ENCODE measurements at places on chromosomes 7 and 10. TPM values are rescaled to one million over a fixed set of nuclear protein-coding genes. Genes with fewer than 3 reads are reported as not detected.

GRCh38 chr7:84746353-84746752 lies 440.5 kb downstream of the SEMA3D start:
- peak; percentile 48 for DNase-seq

The AUTS2 gene
- polyA plus RNA-seq: 51.3 TPM

DNA sequence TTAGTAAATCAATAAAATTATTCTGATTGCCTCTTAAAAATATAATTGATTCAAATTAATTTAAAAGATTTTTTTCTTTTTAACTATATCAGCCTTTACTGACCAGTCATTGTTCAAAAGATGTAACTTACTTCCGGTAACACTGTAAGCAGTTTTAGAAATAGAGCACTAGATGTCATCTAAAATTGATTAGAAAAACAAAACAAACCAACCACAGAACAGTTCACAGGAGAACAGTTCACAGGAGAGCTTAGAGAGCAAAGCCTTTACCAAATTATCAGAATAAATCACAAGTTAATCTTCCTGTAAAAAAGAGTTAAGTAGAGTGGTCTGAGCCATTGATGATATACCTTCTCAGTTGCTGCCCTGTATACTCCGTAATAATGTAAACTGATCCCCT lies 133.3 kb upstream of the DGKB start:
- no peak for DNase-seq

The CCDC6 gene
- polyA plus RNA-seq: 41.2 TPM

DNA sequence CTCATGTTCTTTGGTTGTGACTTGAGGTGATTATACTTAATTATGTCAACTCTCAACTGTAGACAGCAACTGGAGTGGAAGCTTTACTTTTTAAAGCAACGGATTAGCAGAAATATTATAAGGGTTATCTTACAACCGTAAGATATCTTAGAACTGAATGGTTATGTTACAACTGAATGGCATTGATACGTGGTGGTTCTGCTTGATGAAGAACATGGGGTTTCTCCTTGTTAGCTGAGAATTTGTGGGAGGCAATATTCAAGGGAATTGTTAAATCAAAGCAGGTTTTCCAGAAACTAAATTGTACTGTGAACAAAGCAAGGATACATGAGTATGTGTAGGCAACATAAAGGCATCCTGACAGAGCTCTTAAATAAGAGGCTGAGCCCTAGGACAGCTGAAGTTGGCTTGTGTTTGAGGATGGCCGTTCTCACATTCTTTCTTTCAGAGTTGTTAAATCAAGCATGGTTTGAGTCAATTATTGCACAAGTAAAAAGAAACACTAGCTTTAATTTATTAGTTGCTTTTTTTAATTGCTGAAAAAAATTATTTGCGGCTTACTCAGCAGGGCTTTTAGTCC lies 350.0 kb downstream of the PLXDC2 start:
- DNase-seq: no peak

The DNAAF5 gene
- 26.8 TPM for polyA plus RNA-seq

- no peak for DNase-seq
These were observed 35.8 kb upstream of the HECW1 start for GRCh38 chr7:43076606-43077005.

The POM121 gene
- polyA plus RNA-seq: 44.6 TPM

GRCh38 chr10:4100380-4100779 lies 315.4 kb upstream of the KLF6 start:
- DNase-seq: no peak

The TMEM130 gene
- polyA plus RNA-seq: 4.4 TPM

DNA sequence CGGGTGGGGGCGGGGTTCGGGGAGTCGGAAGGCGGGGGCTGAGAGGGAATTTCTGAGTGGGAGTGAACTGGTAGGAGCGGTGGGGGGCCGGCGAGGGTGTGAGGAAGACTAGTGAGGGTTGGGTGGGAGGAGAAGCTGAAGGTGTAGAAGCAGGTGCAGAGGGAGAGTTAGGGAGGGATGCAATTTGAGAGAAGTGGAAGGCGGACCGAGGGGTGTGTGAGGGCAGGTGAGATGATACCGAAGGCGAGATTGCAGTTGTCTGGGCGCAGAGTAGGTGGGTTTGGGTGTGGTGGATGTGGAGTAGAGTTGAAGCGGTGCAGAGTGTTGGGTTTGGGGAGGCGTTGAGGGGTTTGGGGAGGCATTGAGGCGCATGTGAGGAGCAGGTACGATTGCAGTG lies 643 bp downstream of the KAT6B start:
- peak; percentile 29 for DNase-seq

- no peak for DNase-seq
These were observed 26.5 kb upstream of the BET1 start for GRCh38 chr7:94030634-94031033.

GRCh38 chr7:69104023-69104422 lies 494.3 kb upstream of the AUTS2 start:
- DNase-seq: no peak

- DNase-seq: no peak
These were observed 49.2 kb upstream of the AGR3 start for GRCh38 chr7:16930946-16931345.

DNA sequence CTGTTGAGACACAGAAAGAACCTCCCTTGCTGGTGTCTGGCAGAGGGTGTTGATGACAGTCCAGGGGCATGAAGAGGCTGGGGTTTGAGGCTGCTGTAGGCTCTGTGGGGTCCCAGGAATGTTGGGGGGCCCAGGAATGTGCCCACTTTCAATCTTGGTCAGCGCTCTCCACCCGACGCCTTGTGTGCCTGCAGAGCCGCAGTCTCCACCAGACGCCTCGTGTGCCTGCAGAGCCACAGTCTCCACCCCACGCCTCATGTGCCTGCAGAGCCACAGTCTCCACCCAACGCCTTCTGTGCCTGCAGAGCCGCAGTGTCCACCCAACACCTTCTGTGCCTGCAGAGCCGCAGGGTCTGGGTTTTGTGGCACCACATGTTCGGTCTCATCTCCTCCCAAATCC lies 84.0 kb downstream of the ADARB2 start:
- DNase-seq: no peak

The ZNF467 gene
- 6.0 TPM for polyA plus RNA-seq

The VSTM4 gene
- 10.2 TPM for polyA plus RNA-seq

DNA sequence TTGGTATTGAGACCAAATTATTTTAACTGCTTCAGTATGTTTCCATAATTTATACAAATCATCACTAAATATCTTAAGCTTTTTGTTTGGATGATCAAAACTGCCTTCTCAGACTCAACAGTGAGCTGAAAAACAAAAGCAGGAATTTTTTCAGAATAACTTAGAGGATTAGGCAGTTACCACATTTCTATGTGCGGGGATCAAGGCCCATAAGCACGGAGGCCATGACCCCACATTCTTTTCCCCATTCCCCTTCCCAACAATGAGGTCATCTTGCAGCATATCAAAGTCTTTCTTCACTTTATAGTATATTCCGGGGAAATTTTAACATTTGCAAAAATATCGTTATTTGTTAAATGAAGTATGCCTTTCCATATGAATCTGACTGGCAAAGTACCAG lies 125.8 kb downstream of the ELMO1 start:
- DNase-seq: no peak

DNA sequence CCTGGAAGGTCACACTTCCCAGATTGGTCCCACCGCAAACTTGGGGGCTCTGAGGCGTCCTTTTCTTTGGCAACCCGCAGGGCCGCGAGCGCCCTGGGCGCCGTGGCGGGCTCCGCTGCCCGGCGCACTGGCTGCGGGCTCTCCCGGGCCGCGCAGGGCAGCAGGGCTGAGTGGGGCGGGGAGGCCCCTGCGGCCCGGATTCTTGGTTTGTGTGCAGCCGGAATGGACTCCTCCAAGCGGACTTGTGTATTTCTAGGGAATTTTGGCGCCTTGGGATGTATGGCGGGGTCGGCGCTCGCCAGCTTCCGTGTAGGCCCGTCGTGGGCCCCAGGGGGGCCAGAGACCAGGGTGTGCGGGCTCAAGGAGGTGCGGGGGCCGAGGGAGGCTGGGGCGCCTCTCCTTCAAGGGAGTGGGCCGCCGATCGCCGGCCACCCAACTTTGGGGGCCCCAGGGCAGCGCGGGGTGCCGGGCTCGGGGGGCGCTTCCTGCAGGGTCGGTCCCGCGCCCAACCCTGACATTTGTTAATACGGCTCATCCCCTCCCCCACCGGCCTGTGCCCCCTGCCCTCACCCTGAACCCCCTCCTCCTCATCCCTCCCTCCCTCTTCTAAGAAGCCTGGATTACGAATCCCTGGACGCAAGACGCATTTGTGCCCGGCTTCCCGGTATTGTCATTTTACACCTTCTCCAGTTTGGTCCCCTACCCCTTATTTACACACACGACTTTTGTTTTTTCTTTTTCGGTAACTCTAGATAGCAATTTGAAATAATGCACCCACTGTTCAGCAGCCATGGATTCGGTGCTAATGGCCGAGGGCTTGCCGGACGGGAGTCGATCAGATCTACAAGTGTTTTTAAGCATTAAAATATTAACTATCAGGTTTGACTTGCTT lies 2.5 kb downstream of the TCF7L2 start:
- DNase-seq: peak; percentile 55

GRCh38 chr10:66925896-66926715 lies at the start of gene LRRTM3:
Gene LRRTM3, plus strand, starts transcription at chr10:66926036.
- peak; percentile 63 for DNase-seq

The CREB5 gene
- polyA plus RNA-seq: 12.9 TPM

The MACC1 gene
- 50.2 TPM for polyA plus RNA-seq

GRCh38 chr10:80487421-80487785 lies 33.3 kb downstream of the TSPAN14 start:
- no peak for DNase-seq

- no peak for DNase-seq
These were observed 757 bp upstream of the PALS2 start for GRCh38 chr7:24572393-24572996.

DNA sequence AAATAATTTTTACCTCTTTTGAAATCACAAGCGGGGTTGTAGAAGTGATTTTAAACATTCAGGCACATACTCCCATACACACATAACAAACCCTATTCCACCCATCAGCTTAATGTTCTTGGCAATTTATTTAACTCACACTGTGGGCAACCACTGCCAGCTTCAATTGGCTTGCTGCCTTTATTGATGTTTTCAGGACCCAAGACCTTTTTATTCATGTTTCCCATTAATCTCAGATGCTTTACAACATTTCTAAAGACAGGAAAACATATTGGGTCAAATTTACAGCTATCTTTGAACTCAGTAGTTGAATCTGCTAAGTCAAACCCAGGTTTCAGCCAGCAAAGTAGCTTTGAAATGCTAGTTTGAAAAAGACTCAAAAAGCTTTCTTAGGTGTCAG lies 72.9 kb upstream of the TEX47 start:
- no peak for DNase-seq

- no peak for DNase-seq
These were observed 285.2 kb upstream of the MKLN1 start for GRCh38 chr7:131042269-131043160.

DNA sequence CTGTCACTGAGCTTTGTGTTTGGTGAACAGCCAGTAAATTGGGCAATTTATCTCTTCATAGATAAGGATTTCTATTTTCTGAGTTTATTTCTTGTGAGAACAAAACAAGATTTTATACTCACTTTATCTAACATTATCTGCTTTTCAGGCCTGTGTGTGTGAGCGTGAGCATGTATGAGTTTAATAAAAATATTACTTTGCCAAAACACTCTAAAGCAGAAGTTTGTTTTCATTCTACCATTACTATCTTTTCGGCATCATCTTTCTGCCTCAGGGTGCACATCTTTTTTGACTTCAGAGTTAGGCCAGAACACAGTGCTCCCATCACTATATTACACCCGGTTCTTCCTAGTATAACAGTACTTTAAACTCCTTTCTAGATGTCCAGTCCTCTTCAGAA lies 13.0 kb downstream of the ZWINT start:
- no peak for DNase-seq

DNA sequence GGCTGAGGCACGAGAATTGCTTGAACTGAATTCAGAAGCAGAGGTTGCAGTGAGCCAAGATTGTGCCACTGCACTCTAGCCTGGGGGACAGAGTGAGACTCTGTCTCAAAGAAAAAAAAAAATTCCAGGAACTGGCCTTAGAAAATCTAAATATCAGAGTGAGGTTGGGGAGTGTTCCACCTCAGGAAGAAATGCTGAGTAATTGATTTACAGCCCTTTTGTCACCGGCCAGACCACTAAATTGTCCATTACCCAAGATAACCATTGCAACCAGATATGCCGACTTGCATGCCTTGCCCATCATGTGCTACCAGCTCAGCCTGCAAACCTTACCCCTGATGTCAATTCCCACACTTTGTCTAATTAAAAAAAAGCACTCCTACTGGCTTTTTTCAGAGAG lies 42.4 kb downstream of the CRCP start:
- peak; percentile 80 for DNase-seq

- DNase-seq: no peak
These were observed 146.1 kb downstream of the ABCA13 start for GRCh38 chr7:48317360-48317759.

GRCh38 chr7:22629056-22629455 lies 97.9 kb upstream of the IL6 start:
- DNase-seq: no peak

DNA sequence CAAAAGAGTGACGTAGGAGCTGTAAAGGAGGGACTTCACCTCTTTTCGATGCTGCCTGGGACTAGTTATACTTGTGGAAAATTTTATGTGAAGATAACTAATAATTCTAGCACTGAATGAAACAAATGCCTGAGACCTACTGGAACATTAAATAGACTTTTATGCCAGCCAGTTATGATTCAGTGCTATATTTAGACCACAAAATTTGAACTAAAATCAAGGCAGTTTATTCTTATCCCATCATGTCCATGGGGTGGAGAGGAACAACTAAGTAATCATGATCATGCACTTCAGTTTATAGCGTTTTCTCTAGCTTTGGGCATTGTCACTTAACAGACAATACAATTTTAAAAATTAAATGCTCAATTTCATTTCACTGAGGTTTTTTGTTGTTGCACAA lies 76.7 kb downstream of the ZEB1 start:
- DNase-seq: no peak

DNA sequence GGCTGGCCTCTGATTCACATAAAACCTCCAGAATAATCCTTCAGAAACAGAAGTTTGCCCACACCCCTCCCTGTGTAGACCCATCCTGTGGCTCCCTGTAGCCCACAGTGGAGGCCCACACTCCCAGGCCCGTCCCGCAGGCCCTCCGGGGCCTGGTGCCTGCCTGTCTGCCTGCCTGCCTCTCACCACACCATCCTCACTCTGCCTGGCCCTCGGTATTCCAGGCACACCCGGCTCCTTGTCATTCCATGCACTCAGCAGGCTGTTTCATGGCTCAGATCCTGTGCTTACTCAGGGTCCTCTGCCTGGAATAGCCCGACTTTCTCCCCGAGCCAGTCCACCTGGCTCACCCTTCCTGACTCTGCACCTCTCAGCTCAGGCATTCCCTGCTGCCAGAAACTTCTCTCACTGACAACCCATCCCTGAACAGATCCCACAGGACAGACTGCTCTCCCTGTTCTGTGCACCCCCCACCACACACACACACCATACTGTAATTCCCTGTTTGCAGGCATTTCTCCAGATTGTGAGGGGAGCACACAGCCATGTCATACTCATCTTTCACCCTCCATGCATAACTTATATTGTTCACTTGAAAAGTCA lies 498.0 kb upstream of the ZMIZ1 start:
- DNase-seq: no peak

GRCh38 chr10:70038923-70039322 lies 13.7 kb upstream of the MACROH2A2 start:
- DNase-seq: no peak

- no peak for DNase-seq
These were observed 33.6 kb upstream of the UTF1 start for GRCh38 chr10:133196221-133196915.
